ENCODE measurements at places on chromosomes 11 and 22.

DNA sequence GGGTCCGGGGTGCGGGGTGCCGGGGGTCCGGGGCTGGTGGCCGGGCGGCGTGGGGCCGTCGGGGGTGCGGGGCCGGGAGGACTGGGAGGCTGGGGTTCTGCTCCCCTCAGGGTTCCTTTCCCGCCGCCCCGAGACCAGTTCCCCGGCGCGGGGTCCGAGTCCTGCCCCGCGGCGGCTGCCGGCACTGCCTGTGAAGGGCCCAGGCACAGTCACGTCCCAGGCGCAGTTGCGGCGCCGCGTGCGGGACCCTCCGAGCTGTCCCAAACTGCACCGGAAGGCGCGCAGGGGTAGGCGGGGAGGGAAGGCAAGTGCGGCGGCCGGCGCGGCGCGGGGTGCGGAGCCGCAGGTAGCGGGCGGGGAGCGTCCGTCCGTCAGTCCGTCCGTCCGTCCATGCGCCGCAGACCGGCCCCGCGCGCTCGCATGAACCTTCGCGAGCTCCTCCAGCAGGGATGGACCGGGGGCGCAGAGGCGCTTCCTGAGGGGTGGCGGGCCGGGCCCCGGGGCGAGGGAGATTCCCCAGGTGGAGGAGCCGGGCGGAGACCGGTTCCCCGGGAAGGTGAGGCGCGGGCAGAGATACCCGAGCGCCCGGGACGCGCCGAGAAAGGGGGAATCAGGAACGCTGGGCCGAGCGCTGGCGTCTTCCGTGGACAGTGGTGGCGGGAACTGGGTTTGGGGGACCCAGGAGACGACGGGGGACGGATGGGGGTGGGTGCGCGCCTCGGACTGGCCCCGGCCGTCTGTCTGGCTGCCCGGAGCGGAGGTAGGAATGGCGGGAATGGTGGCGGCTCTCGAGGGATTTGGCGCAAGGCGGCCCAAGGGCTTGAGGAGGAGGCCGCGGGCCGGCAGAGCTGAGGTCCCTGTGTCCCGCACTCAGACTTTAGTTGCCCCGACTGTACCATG, 3.1 kb upstream of the ADORA2A start:
- DNase-seq: no peak

DNA sequence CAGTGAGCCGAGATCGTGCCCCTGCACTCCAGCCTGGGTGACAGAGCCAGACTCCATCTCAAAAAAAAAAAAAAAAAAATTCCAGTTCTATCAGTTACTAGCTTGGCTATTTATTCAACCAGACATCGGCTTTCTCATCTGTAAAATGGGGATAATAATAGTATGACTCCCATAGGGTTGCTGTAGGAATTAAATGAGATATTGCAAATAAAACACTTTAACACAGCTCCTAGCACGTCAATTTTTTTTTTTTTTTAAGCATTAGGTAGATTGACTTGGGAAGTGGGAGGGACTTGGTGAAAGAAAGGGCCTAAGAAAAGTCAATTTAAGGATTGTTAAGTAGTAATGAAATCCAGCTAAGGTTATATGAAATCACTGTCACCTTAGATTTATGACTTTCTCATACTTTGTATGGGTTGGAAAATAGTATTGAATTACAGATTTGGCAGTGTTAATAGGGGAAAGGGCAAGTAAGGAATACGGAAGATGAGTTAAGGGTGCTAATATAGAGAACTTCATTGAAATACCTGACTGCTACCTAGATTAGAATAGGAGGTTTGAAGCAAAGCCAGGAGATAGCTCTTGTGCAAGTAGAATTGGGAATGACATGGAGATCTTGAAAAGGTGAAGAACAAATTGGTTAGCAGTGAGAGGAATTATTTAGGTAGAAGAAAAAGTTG, 28.8 kb downstream of the BIRC2 start:
- DNase-seq: no peak

GRCh38 chr11:70038034-70038834, 39.9 kb upstream of the ANO1 start:
- no peak for DNase-seq

- peak; percentile 11 for DNase-seq
Observed at GRCh38 chr11:132718711-132719671, 813.3 kb downstream of the OPCML start.

GRCh38 chr11:79358258-79358657, 82.6 kb downstream of the TENM4 start:
- no peak for DNase-seq

DNA sequence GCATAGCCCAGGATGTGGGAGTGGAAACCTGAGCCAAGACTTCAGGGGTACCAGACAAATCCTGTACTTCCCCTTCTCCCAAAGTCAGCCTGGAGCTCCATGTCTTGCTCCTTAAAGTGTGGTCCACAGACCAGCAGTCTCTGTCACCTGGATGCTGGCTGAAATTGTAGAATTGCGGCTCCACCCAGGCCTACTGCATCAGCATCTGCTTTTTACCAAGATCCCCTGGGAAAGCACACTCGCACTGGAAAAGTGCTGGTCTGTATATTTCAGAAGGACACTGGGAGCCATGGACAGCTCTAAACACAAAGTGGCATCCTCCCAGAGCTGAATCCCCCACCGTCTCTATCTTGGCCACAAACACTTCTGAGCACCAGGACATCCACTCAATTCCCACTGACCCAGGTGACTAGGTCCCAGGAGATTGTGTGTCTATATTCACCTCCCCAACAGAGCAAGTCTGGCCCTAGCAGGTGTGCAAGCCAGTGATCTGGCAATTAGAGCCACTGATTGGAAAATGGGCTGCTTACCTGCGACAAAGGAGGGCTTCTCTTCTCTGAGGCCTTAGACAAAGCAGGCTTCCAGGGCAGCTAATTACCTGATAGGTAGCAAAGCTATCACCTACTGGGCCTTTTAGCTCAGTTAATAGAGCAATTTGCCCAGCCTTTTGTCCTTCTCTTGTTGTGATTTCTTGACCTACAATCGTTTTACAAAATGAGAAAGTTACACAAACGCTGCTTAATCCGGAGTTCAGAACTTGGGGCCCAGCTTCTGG, 443.3 kb downstream of the MN1 start:
- no peak for DNase-seq

GRCh38 chr11:75194147-75194546, 43.2 kb downstream of the SLCO2B1 start:
- DNase-seq: no peak

DNA sequence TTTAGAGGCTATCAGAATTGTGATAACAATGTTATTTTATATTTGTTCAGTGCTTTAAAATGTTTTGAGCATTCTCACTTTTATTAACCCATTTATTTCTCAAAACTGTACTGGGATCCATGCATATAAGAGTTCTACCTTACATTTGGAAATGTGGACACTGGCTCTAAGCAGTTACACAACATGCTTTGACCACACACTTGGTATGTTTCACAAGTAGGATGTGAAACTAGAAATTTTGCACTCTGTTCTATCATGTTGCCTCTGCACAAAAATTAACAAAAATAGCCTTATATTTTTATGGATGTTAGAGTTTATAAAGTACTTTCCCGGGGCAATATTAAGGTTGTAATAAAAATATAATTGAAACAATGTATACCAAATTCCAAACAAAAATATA, 126.9 kb upstream of the CHORDC1 start:
- no peak for DNase-seq

DNA sequence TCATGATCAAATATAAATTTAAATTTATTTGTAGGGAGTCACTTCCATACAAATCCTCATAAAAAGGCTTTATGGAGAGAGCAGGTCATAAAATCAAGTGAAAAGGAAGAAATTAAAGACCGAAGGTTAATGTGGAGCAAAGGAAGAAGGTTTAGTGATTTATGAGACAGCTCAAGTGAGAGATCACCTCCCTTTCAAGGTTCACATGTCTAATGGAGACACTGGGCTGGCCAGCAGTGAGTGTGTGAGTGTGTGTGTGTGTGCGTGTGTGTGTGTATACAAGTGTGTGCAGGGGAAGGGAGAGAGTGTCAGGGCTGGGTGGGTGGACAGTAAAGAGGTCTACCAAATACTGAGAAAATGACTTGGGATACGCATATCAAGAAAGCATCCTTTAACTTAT, 251.2 kb downstream of the FAT3 start:
- no peak for DNase-seq

DNA sequence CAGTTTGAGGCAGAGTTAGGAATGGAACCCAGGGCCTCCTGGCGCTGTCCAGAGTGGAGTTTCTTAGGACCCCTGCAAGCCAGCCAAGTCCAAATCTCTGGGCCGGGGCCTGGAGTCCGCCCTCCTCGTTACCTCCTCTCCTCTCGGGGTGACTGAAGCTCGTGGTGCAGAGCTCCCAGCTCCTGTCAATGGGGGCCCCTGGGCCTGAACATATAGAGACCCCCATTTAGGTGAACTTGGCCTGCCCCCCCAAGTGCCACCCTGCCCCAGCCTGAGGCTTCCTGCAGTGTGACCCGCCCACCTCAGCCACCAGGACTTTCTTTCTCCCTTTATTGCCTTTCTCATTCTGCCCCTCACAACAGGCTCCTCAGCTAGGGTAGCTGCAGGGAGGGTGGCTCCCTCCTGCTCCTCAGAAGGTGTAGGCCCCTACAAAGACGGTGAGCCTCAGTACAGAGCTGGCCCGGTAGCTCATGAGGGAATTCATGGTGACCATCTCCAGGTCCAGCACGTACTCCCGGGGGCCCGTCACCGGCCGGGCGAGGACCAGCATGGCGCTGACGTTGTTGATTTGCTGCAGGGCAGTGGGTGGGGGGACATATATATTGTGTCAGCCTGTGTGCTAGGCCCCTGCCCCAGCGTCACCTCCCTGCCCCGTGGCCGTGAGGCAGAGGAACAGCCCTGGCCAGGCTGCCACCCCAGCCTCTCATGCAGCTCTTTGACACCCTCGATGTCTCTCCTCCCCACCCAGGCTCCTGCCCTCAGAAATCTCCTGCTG, 5.9 kb downstream of the EFEMP2 start:
- no peak for DNase-seq

DNA sequence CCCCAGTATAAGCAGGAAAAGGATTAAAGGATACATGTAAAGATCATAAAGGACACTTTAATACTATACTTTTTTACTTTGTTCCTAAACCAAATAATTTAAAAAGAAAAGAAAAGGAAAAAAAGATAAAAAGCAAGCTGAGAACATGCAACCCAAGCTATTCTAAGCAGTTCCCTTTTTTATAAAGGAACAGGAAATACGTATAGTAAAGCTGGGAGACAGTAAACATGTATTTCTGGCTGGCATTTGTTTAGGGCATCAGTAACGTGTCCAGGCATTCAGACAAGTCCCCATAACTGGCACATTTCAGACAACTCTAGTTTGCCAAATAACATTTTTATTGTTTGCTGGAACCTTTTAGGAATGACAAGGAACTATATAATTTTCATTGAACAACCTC, 24.9 kb downstream of the BCO2 start:
- DNase-seq: no peak

DNA sequence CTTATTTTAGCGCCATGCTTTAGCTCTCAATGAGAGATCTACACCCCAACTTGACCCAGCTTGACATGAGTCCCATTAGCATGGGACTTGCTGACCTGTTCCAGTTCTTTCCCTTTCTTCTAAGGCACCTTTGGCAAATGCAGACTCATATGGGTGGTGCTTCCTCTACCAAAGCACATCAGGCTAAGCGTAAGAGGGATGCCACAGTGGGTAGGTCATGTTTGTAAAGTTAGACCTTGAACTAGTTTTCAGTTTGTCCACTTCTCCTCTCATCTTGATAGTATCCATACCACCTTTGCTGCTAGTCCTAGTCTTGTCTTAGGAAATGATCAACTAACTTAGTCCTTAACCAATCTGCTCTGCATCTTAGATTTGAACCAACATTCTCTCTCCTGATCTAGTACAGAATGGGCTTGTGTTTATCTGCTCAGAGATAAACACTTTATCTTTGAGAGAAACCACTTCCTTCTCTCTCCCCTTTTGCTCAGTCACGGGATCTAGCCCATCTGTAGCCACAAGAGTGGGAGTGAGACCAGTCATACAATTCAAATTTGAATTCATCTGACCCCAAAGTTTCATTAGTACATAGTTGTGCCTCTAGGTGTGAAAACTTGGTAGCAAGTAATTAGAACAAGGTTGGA, 72.1 kb upstream of the CD44 start:
- DNase-seq: no peak

DNA sequence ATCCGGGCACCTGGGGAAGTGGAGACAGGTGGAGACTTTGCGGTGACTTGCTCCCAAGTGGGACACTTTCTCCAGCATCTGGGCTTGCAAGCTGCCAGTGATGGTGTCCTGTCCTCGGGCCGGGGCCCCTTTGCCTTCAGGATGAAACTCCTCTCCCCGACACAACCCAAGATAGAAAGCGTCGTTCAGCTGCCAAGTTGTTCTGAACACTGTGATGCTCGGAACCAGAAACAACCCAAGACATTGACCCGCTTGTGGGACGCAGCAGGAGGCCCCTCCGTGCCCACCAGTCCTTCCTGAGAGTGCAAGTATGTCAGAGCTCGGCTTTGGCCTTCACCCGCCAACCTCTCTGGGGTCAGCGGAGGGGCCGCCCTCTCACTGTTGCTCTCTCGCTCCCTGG, 31.3 kb downstream of the LINC01488 start:
- no peak for DNase-seq

- DNase-seq: no peak
Observed at GRCh38 chr22:27064386-27064785, 407.0 kb downstream of the MIAT start.

- no peak for DNase-seq
Observed at GRCh38 chr22:27797520-27798391, 3.8 kb downstream of the MN1 start.

DNA sequence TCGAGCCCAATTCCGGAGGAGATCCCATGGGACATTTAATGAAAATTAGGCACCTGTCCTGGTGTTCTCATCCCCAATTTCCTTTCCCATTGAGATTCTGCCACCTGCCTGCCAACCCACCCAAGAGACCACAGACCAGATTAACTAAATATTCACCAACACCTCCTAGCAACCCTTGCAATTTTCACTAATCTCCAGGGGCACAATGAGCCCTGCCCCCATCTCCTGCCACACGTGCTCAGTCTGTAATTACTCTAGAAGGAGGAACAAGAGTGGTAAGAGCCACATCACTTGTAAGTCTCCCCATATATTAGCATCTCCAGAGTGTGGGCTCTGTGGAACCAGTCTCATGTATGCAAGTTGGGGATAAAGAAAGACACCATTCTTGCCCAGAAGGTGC, 38.0 kb downstream of the IL18BP start:
- no peak for DNase-seq

Data from stimulated activated CD4-positive, alpha-beta T cell treated with anti-CD3 and anti-CD28 coated beads, Interleukin-2, amount 100 ng/mL, for 48 hours (primary cell).